ENCODE measurements at places on chromosomes 2 and 18.

DNA sequence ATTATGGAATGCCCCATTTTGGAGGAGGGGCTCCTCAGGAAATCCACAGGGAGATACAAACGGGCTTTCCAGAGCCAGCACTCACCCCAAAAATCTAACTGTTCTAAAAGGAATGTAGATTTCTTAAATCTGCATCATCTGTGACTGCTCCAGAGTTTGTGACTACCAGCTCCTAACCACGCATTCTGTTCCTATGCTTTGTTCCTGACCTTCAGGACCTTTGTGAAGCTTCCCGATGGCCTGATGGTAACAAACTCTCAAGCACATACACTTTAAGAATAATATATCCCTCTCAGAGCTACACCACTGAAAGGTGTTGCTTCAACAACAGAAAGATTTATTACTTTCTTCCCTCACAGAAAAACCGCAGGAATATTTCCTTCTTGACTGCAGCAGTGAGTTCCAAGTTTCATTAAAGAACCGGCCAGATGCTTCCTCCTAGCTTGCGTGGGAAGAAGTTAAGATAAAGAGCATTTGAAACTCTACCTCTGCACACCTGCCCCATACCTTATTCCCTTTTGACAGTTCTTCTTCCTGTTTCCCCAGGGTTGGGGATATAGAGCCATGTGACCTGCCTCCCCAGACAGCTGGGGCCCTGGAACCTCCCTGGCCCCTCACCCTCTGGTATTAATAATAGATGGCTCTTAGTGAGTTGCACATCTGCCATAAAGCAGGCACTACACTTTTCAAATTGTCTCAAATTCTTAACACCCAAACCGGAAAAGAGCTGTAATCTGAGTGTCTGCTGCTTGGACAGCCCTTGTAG is 40.2 kb upstream of the EML4 start:
- peak; percentile 83 for DNase-seq

DNA sequence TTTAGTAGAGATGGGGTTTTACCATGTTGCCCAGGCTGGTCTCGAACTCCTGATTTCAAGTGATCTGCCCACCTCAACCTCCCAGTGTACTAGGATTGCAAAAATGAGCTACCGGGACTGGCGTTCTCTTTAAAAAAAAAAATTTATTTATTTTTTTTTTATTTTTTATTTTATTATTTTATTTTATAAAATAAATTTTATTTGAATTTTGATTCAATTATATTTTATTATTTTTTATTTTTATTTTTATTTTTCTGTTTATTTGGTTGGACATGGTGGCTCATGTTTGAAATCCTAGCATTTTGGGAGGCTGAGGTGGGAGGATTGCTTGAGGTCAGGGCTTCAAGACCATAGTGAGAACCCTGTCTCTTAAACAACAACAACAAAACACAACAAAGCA is 32.5 kb downstream of the EEF1B2 start:
- no peak for DNase-seq

DNA sequence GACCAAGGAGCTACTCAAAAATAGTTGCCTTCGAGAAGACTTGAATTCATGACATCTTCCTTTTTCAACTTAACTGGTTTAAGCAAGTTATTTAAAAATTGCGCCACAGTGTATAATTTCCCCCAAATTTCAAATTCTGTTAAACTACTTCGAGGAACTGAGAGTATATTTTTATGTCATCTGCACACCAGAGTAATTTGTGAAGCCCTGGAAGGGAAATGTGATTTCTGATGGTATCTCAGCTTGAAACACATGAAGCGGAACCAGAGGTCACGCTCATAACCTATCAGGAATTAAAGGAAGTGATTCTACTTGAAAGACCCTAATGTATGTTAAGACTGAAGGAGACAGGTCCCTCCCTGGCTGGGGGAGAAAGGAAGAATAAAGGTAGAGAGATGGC is 33.9 kb upstream of the DARS1 start:
- DNase-seq, result no peak

DNA sequence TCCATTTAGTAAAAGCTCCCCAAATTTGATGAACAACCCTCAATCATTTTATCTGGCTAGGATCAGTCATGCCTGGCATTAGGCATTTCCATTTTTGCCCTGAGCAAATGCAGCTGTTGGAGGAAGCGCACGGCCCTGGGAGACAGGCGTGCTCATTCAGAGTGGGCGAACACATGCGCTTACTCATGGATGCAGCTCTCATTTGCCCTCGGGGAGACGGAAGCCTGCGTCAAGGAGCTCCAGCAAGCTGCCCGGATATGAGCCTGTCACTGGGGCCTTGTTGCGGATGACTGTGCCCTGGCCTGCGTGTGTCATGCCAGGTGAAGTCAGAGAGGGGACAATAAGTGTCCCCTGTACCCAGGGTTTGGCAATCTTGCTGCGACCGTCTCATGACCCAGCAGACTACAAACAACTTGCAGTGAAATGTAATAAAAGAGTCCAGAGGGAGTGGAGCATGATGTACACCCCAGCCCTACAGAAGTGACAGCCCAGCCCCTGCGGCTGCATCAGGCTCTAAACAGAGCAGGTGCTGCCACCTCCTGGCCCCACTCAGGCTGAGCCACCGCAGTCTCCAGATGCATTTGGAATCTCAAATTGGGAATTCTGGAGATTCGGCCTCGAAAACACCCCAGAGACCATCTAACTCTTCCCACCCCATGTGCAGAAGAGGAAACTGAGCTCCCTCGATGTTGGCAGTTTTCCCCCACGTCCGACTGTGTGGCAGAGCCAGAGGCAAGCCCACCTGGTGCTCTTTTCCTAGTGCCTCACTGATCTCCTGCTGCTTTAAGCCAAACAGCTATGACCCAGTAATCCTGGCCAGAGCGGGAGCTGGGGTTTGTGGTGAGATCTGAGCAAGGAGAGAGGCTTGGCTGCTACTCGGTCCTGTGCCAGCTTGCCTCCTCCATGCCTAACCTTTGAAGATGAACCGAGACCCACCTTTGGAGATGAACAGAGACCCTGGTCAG is 105.0 kb upstream of the ALK start:
- peak; percentile 13 for DNase-seq

DNA sequence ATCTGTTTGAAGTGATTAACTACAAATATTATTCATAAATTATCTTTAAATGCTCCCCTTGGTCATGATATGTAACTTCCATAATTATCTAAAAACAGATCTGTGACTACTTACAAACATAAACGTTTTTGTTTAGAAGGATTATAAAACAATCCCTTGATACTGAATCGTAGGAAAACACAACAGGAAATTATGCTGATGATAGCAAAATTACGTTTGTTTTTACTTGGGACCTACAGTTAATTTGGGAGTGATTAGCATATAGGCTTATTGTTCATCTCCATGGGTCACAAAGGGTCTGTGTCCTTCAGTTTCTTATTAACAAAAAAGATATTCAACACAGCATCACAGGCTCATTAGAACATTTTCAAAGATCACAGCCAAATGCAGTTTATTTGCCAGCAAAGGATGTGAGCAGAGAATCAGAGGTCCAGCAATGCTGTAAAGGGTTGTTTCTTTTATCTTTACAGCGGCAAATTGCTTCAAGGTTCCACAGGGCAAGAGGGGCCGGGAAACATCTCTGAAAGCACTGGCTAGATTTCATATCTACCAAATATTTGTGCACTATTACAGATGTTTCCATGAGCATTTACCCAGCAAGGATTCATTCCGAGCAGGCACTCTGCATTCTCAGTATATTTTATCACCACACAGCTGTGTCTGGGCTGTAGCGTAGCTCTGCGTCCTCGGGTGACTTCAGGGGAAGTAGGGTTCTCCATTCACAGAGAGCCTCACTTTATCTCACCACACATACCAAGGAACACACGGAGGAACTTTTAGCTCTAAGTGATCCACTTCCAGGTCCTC is 4.1 kb downstream of the CCDC195 start:
- no peak for DNase-seq

- DNase-seq, result no peak
Measured at GRCh38 chr2:19020144-19021099, 338.0 kb downstream of the OSR1 start.

DNA sequence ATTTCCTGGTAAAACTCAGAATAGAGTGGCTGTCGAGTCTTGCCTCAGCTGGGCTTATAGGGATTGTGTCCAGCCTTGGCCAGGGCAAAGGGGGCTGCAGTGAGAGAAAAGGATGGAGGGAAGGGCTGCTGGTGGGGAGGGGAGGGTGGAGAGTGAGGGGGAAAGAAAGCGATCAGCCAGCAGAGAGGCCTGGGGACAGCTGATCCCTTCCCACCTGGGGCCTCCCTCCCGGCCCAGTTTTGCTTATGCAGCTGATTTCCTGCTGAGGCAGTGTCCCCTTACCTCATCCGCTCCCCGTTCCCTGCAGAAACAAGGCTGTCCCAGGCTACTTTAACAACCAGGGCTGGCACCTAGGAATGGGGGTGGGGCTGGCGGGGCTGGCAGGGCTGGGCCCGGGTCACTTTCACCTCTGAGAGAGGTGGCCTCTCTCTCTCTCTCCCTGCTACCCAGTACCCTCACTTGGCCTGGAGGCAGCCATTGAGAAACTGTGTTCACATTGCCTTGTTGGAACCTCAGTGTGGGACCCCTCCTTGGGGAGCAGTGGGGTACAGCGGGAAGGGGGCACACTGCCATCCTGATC is 12.2 kb upstream of the GMPPA start:
- DNase-seq, result peak; percentile 66

DNA sequence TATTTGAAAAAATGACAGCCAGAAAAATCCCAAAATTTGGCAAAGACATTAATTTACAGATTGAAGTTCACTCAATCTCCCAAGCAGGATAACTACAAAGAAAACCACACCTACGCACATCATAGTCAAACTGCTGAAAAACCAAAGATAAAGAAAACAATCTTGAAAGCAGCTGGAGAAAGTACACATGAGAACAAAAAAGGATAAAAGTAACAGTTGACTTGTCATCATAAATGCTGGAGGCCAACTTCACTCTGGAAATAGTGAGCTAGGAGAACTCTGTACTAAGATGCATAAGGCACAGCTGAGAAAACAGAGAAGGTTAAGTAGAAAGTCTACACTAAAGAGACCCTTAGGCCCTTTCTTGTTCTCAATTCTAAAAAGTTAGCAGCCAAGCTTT is 73.1 kb downstream of the TLK1 start:
- no peak for DNase-seq

GRCh38 chr18:58993260-58993659 is 128.6 kb downstream of the ZNF532 start:
- DNase-seq, result no peak

- no peak for DNase-seq
Measured at GRCh38 chr2:169900686-169901085, 73.4 kb downstream of the UBR3 start.

DNA sequence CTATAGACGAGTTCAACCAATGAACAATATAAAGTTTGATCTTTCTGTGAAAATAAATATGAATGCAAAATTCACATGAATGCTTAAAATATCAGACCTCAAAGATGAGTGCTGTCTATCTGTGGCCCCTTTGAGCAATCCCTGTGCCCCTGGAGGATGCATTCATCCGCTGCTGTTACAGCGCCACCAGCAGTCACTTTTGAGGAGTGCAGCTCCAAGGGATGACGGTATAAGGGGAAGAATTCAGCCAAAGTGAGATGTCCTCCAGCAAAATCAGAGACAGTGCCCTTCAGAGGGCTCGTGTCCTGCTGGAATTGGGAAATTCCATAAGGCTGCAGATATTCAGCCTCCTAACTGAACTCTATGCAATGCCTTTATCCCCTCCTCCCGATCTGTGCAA is 12.0 kb upstream of the CHRNA1 start:
- no peak for DNase-seq

GRCh38 chr2:157443090-157443489 is 799 bp downstream of the CYTIP start:
- peak; percentile 16 for DNase-seq

DNA sequence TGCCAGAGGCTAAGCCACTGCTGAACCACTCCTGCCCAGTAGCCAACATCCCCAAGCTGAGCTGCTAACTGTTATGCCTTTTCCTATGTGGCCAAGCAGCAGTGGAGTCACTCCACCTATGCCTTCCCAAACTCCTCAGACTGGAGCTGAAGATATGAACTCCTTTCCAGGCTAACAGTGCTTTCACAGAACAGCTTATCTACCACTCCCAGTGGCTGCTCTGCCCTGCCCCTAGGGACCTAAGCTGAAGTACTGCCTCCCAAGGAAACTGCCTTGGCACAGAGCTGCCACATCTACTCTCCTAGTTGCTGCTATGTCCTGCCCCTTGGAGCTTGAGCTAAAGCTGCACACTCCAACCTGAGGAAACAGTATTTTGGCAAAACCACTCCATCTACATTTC is 275.9 kb downstream of the RBM43 start:
- no peak for DNase-seq

- DNase-seq, result no peak
Measured at GRCh38 chr18:24189007-24189528, 50.2 kb downstream of the CABYR start.

- DNase-seq, result no peak
Measured at GRCh38 chr18:28766027-28766426, 589.1 kb upstream of the CDH2 start.

GRCh38 chr2:69646714-69647113 is 3.2 kb upstream of the AAK1 start:
- no peak for DNase-seq

GRCh38 chr2:200243441-200243840 is 63.1 kb upstream of the SPATS2L start:
- DNase-seq, result no peak

DNA sequence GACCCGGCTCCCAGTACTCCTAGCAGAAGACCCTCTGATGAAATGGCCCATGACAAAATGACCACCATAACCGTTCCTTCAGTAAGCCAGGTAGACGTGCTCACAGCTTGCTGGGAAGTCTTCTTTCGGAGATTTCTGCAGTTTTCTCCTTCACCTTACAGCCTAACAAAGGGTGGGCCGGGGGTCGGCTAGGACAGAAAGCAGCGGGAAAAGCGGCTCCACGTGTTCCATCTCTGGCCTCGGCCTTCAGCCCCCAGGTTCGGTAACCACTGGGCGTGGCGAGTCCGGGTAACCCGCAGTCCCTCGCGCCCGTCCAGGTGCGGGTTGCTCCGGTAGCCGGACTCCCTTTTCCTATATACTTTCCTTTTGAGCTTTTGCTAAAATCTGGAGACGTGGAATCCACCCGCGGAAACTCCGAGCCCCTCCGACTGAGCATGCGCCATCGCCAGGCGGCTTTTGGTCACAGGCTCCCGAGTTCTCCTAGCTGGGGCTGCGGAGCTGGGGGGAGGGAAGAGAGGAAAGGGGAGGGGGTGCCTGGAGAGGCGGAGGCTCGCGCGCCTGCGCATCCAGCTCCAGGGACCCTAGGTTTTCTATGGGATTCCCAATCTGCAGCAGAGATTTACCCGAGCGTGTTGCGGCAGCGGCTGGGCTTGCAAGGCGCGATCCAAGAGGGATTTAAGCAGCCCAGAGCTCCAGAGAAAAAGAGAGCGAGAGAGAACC is at the start of gene VSNL1:
Gene VSNL1, plus strand, starts transcription at position 604 of the 720 bp plus-strand sequence. CDS start 51,379 bp downstream, outside the sequence.
- DNase-seq, result no peak
